Hepatocyte (in vitro differentiated cells): ENCODE measurements at places on chromosomes 5 and 9. TPM values are rescaled to one million over a fixed set of nuclear protein-coding genes. Genes with fewer than 3 reads are reported as not detected.

TRIM36 gene
- 3.1 and 5.2 TPM in 2 replicates for total RNA-seq

OSMR gene
- 17.6 and 19.4 TPM in 2 replicates for total RNA-seq

LCN9 gene
- 2.2 and 2.6 TPM in 2 replicates for total RNA-seq

GAS1 gene
- total RNA-seq: 45.9 and 61.3 TPM in 2 replicates

SLC31A2 gene
- 20.1 and 24.1 TPM in 2 replicates for total RNA-seq

BTNL3 gene
- total RNA-seq: 25.9 and 31.3 TPM in 2 replicates

GPR150 gene
- total RNA-seq: 0.36 TPM in 1 of 2 replicates, not detected in the other

CCL27 gene
- total RNA-seq: not detected in 2 replicates

IL5 gene
- not detected in 2 replicates for total RNA-seq

GRCh38 chr5:15450473-15450872, 49.5 kb upstream of the FBXL7 start:
- no peak for DNase-seq

DNA sequence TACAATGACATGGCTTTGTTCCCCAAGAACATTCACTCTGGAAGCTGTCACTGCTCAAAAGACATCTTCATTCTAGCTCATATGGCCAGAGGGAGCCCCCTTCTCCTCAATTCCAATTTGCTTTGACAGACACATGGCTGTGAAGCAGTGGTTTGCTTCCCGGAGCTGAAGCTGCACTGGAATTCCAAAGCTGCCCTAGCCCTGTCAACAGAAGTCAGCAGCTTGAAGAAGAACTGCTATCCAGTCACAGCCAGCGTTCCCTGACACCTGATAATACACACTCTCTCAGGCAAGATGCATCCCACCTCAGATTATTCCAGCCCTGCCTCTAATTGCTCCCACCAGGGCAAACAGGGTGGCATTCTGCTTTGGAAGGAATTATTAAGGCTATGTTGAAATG, 93.7 kb downstream of the SEMA5A start:
- no peak for DNase-seq

- DNase-seq: peak; percentile 59
These were observed 588 bp downstream of the TRAF2 start for GRCh38 chr9:136886610-136887597.

- no peak for DNase-seq
These were observed 422.3 kb downstream of the PRR16 start for GRCh38 chr5:120886351-120886860.

DNA sequence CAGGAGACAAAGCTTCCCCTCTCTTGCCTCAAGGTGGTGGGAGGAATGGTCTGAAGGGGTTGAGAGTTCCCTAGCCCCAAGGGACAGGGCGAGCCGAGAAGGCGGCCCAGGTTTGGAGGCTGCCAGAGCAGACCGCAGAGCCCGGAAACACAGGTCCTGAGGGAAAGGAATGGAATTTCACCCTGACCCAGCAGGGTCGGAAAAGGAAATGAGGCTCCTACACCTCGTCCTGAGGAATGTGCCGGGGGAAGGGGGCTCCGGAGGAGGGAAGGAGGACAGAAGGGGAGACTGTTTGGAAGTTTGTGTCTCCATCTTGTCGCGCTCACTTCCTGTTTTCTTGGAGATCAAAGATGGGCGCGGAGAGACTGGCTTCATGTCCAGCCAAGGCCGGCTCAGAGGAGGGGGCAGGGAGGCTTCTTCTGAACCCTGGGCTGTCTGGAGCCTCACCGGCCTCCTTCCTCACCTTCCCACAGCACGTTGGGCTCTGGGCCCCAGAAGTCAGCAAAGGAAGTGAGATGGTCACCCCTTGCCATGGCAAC, 9.6 kb downstream of the ENG start:
- DNase-seq: peak; percentile 4

DNA sequence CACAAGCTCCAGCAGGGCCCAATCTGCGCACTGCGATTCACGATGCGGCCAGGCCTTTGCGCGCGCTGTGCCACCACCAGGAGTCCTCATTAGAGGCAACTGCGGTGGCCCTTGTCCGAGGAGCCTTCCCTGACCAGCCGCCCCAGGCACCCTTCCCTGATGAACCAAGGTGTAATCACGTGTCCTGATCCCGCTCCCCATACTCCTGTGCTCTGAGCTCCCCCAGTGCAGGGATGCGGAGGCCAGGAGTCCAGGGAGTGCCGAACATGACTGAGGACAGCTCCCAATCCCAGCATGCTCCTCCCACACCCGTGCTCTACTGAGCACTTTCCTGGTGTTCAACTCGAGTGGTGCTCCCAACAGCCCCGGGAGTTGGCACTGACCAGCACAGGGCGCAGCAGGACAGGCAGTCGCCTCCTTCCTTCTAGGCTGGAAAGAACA, 134.8 kb downstream of the ZNF354C start:
- no peak for DNase-seq

DNA sequence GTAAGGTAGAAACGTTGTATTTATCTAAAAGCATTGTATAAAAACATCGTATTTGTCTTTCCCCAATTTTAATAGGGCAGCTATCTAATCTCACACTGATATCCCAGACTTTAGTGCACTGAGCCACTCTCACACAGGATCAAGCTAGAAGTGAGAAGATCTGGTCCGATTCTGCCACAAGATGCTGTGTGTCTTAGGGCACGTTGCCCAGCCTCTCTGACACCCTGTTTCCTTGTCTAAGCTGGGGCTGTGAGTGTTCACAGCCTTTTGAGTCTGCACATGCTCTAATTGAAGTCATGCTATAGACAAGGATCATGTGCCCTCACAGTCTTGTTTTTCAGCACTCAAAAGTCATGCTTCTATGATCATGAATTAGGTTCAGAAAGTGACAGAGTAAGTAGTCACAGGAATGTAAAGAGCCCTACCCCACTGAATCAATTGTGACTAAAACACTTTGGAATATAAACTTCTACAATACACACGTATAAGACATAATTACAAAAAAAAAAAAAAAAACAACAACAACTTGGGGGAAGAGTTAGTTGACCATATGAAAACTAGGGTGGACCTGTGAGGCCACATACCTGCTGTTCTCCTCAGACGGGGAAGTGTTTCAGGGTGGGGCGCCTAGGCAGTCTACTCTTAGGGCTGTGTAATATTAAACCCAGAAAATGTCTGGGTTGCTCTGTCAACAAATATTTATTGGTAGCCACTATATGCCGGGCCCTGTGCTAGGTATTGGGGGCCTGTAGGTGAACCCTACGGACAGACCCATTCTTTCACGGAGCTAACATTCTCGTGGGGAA, 893 bp upstream of the ABLIM3 start:
- no peak for DNase-seq

DNA sequence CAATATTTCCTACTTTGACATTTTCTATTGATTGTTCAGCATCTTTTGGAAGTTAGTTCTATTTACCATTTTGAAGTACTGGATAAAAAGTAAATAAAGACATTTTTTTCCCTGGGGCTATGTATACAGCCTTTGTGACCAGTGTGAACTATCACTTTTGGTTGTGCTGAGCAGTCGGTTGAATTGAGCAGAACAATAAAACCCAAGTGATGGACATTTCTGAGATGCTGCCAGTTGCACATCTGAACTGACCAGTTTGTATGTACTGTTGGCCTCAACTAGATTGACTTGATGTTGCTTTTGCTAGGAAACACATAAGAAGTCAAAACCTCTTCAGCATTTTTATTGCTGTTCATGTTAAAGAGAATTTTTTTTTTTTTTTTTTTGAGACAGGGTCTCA, 260.2 kb upstream of the EFNA5 start:
- DNase-seq: no peak

- no peak for DNase-seq
These were observed 204.5 kb downstream of the SNX18 start for GRCh38 chr5:54721951-54722654.

GRCh38 chr5:30113542-30113941, 1079.9 kb upstream of the CDH6 start:
- no peak for DNase-seq

DNA sequence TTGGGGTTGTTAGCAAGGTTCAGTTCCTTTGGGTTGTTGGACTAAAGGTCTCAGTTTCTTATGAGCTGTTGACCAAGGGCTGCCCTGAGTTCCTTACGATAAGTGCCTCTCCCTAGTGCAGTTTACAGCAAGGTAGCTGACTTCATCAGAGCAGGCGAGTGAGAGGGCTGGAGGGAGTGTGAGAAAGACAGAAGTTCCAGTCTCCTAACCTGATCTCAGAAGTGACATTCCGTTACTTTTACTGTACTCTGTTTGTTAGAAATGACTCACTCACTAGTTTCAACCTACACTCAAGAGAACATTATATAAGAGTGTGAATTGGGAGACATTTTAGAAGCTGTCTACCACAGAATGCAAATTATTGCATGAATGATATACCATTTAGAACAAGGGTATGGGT, 21.2 kb upstream of the IL31RA start:
- DNase-seq: no peak

DNA sequence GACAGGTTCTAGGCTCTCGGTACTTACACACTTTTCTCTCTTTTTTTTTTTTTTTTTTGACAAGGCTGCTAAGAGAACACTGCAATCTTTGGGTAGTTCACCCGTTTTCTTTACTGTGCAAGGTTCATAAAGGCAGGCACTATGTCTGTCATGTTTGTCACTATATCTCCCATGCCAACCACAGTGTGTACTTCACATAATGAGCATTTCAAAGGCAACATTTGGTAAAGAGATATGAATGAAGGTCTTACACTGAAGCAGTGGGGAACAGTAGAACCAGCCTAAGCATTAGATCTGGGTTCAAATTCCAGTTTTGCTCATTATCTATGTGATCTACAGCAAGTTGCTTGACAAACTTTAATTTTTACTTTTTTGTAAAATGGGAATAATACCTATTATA, 1.5 kb upstream of the HMGCR start:
- no peak for DNase-seq

- DNase-seq: peak; percentile 46
These were observed 121.2 kb downstream of the CEMIP2 start for GRCh38 chr9:71647094-71647591.

- DNase-seq: no peak
These were observed 1.7 kb downstream of the SLIT3 start for GRCh38 chr5:169299191-169299662.

- no peak for DNase-seq
These were observed 128.6 kb downstream of the KCNIP1 start for GRCh38 chr5:170632266-170632984.

GRCh38 chr5:53233645-53234405, 124.3 kb upstream of the MOCS2 start:
- DNase-seq: no peak

DNA sequence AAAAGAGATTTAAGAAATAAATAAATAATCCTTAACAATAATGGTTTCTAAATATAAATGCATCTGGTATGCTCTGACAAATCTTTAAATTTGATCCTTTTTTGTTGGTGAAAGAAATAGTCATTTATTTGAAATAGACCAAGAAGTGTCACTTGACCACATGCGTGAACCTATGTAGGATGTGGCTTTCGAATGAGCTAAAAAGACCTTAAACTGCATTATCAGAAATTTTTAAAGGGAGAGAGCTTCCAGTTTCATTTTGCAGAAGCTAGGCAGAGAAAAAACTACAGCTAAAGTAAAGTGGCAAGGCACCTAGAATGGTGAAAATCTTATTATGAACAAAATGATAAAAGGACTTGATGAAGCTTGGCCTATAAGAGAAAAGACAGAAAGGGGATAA, 309.2 kb upstream of the EFNA5 start:
- no peak for DNase-seq

GRCh38 chr9:13424204-13424603, 144.7 kb upstream of the MPDZ start:
- peak; percentile 8 for DNase-seq

DNA sequence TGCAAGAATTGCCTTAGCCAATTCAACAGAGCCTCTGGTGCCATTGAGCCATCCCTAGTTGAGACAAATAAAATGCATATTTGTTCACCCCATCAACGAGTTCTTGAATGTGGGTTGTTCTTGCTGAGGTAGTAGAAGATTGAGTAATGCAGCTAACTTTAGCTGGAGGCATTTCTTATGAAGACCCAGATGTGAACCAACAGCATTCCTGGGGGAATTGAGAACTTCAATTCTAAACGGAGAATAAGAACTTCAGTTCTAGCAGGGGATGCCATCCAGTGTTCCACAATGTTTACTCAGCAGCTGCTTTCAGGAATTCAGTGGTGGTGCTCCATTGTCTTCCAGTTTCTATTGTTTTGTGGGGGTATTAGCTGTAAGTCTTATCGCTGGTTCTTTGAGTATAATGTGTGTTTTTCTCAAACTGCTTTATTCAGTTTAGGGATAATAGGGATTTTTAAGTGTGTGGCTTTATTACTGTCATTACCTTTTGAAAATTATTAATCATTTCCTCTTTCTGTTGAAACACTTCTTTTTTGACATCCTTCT, 1968.2 kb upstream of the NUDT12 start:
- no peak for DNase-seq

GRCh38 chr5:136073714-136074529, 45.1 kb downstream of the TGFBI start:
- no peak for DNase-seq

DNA sequence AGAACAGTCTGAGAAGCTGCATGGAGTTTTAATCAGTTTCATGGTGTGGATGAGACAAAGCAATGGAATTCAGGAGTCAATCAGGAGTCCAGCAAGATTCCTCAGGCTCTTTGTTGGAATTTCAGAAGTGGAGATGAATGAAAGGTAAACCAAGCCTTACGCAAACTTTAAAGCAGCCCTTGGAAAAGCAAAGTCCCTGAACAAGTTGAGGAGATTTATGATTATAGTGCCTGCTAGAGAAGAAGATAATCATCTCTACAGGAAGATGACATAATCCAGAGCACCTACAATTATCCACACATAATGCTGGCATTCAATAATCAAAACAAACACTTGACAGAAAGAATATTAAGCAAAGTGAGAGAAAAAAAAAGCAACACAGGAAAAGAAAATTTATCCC, 1380.1 kb upstream of the NUDT12 start:
- peak; percentile 18 for DNase-seq

- DNase-seq: no peak
These were observed 41.2 kb downstream of the EXD3 start for GRCh38 chr9:137381501-137382443.

DNA sequence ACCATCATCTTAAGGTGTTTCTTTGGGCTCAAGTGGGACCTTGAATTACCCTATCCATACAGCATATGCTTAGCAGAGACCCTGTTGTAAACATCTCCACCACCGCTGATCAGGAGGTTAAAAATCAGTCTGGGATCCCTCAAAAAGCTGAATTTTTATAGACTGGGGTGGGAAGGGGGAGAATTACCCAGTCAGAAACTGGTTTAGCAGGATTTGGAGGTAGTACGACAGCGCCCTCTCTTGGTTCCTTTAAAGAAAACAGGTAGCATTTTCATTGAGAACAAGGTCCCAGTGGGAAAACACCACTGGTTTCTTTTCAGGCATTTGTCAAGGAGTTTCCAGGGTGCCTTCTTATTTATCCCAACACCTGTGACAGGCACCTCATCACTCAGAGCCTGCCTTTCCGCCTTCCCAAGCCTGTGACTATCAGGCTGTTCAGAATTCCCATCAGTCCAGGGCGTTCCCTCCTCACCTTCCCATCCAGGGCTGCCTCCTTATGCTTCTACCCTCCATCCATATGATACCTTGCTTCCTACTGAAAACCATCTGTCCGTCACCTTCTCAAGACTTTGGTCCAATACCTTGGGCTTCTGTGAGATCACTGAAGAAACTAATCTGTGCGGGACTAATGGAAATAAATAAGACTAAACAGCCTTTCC, 203.8 kb upstream of the RAI14 start:
- peak; percentile 38 for DNase-seq
